Brain (organoid and tissue), 16 donors: ENCODE measurements at places on chromosomes 7 and 10. TPM values are rescaled to one million over a fixed set of nuclear protein-coding genes. Genes with fewer than 3 reads are reported as not detected.

Gene KCNIP2
- polyA plus RNA-seq = 14.2 TPM

Gene CUBN
- polyA plus RNA-seq = 0.27 TPM

Gene CYP26C1
- not detected for polyA plus RNA-seq

Gene ANKRD2
- polyA plus RNA-seq = 1.6 TPM

Gene HK1
- polyA plus RNA-seq = 116 TPM
